ENCODE measurements at places on chromosomes 12 and 14. TPM values are rescaled to one million over a fixed set of nuclear protein-coding genes. Genes with fewer than 3 reads are reported as not detected.

DNA sequence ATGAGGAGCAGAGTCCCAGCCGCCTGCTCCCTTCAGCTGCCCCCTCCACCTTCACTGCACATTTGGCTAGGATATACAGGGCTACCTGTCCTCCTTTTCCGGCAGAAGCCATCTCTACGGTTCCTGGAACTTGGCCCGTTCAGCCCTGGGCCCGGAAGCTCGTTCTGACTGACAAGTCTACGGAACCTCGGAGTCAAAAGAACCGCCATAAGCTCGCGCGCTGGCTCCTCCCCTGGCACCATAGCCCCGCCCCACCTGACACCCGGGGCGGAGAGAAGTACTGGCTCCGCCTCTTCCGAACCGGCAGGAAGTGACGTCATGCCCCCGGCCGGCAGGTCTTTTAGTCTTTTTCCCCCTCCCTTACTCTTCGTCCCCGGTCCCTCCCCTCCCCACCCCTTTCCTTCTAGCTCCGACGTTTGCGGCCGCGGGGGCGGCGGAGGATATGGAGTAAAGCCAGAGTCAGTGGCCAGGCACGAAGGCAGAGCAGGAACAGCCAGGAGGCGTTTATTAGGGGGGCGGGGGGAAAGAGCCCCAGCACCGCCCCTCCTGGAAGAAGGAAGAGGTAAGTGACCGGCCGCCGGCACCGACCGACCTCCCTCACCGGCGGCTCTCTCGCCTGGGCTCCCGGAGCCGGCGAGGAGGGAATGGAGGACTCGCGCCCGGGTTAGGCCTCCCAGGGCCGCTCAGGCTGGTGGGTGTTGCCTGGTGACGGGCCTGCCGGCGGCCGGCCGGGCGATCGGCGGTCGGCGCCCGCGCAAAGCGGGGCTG, at the start of the genes DEPDC4 and SCYL2:
TSS of gene DEPDC4 (minus strand) at position 245 of the 768 bp plus-strand sequence. CDS start at position 242, 3 bp downstream.
TSS of gene SCYL2 (plus strand) at position 343 of the 768 bp plus-strand sequence. CDS start 15,794 bp downstream, outside the sequence.
- DNase-seq, result peak; percentile 99

DNA sequence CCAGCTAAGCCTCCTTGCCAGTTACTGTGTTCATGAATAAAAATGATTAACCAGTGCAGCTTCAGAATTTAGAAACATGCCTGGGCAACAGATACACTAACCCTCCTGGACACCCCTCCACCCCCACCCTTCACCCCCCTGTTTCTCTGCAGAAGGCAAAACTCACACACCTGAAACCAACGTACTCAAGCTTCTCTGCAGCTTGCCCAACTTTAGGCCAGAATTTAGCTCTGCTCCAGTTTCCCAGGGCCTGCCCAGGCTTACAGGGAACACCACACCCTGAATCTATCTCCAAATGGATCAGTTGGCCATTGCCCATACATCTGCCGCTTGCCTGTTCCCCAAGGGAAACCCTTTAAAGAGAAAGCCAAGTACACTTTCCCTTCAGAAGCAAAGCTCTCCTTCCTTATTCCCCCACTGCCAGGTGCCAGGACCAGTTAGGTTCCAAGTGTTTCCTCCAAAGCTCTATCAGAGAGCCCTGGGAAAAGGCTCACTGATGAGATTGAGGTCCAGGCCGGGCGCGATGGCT, 1.8 kb upstream of the SPPL3 start:
- no peak for DNase-seq

DNA sequence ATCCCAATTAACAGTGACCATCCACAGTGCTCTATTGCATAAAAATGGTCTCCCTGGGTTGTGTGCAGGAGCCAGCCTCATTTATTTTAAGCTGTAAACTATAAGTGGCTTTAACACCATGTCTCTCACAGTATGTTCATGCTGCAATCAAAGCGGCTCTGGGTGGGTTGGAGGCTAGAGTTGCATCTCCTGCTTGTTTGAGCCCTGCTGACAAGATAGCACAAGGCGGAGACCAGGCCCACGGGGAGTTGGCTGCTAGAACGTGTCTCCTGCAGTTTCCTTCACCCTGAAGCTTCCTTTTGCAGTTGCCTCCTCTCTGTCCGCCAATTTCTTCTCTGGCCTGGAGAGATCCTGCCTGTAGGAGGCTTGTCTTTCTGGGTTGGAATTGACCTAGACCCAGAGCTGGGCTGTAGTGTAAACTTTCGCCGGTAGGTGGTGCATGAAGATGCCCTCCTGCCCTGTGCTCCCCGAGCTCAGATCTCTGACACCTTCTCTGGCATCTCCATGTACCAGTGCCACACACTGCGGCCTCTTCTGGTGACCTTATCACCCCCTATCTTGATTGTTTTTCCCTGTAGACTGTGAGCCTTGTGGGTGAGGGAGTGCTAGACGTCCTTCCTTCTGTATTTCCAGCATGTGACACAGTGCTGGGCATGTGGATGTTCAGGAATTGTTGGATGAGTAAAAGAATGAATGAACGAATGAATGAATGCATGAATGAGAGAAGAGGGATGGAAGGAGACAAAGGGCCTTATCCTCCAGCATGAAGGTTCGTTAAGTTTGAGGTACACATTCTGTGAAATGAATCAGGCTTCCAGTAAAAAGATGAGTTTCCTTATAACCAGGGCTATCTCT, 10.4 kb downstream of the OTUB2 start:
- no peak for DNase-seq

DNA sequence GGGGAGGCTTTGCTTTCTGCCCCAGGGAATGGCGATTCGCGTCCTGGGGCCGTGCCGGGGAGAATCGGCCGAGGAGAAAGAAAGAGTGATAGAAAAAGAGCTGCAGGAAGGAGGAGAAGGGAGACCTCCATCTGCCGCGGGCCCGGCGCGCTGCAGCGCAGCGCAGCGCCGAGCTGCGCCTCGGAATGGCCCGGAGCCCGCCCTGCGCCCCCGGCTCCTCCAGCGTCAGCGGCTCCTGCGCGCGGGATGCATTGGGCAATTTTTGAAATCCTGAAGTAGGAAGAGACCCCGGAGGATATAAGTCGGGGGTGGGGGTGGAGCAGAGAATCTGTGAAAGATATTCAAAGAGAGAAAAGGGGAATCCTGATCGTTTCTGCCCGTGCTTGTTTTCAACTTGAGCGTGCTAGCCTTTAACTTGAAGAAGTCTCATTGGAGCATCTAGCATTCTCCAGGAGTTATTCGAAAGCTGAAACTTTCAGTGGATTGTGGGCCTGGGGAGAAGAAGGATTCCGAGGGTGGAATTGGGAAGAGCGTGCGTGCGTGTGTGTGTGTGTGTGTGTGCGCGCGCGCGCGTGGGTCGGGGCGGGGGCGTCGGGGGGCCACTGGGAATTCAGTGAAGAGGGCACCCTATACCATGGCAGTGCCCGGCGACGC, 441 bp downstream of the PDE3A start:
- peak; percentile 78 for DNase-seq

- no peak for DNase-seq
Observed at GRCh38 chr12:43098071-43098470, 453.9 kb downstream of the ADAMTS20 start.

DNA sequence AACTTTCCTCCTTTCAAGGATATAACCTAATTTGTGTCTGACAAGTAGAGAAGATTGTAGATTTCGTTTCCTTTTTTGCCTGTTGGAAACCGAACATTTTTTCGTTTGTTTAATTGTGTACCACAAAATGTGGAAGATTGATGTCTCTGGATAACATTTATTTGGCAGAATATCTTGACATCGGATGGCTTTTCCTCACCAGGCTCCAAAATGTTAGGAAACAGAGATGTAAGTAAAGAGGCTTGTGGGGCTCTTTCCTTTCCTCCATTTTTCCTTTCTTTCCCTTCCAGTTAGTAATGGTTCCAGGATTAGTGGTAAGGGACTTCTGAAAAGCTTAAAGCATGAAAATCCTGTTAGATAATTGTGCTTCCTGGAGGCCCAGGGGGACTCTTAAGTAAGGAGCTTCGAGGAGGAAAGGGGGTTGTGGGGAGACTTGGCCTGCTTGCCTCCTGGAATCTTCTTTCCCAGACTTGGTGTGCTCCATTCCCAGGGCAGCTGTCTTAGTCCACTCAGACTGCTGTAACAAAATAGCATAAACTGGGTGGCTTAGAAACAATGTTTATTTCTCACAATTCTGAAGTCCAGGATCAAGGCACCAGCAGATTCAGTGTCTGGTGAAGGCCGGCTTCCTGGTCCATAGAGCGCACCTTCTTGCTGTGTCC, 243.1 kb upstream of the PWP1 start:
- DNase-seq, result no peak

DNA sequence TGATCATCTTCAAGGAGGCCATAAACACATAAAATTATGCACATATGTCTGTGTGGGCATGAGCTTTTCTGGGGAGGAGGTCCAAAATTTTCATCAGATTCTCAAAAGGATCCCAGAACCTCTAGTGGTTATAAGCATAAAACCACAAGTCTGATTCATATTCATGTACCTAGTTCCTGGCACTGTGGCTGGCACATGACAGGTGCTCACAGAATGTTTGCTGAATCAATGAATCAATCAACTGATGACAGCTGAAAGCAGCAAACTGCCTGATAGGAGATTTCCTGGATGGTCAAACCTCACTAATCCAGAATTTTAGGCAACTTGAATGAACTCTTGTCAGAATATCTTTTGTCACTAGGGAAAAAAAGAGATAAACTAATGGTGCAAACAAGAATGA, 13.5 kb upstream of the CMKLR1 start:
- no peak for DNase-seq

DNA sequence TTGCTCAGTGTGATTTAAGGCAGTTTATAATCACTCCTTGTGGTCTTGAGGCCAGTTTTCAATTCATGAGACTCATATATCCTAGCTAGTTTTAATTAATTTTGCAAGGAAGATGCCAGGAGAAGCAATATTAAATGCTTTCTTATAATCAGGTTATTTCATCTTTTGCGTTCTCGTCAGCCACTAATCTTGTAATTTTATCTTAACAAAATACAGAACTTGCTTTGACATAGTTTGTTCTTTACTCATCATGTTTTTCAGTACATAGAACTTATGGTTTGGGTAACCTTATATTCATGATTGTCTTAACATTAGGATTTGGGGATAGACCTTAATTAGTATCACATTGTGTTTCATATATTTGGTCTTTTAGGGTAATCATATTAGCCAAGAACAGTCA, 76.0 kb downstream of the LIN52 start:
- no peak for DNase-seq

- no peak for DNase-seq
Observed at GRCh38 chr12:82299319-82300025, 58.7 kb downstream of the CCDC59 start.

DNA sequence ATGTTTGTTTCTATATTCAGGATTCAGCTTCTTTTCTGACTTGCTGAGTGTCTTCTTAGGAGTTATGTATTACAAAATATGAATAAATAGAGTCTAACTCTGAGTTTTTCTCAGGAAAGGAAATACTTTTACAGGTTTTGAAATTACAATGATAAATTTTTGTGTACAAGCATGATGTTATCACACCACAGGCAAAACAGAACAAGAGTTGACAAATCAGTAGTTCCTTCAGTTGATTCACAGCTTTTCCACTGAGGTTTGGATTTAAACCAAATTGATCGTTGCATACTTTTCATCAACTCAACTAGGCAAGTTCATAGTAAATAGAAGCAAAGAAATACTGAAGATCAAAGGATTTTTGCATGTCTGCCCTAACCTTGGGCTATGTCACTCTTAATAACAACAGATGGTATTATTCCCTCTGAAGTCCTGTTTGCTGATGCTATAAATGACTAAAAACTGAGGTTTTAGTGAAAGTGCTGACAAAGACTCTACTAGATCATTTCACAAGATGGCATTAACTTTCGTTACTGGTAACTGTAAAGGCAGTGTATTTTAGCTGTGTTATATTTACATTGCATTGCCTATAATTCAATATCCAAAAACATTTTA, 520.2 kb downstream of the FLRT2 start:
- DNase-seq, result no peak

DNA sequence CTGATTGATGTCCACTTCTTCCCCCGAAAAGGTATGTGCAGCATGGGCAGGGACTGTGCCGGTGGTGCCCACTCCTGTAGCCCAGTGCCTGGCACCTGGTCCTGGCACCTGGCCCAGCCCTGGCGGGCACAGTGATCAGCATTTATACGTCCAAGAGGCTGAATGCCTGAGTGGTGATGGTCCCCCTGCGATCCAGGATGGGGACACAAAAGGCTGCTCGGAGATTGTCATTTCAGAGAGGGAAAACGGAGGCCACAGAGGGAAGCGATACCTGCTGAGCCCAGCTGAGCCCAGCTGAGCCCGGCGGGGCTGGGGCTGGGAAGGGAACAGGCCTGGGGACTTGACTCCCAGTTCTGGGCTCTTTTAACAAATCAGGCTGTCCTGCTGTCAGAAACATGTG, 55.8 kb downstream of the PRIMA1 start:
- no peak for DNase-seq

GRCh38 chr12:29510591-29511185, 13.2 kb upstream of the OVCH1 start:
- no peak for DNase-seq

- DNase-seq, result no peak
Observed at GRCh38 chr12:24360461-24360860, 411.0 kb upstream of the SOX5 start.

GRCh38 chr14:91290986-91291385, 46.5 kb upstream of the GPR68 start:
- DNase-seq, result no peak

DNA sequence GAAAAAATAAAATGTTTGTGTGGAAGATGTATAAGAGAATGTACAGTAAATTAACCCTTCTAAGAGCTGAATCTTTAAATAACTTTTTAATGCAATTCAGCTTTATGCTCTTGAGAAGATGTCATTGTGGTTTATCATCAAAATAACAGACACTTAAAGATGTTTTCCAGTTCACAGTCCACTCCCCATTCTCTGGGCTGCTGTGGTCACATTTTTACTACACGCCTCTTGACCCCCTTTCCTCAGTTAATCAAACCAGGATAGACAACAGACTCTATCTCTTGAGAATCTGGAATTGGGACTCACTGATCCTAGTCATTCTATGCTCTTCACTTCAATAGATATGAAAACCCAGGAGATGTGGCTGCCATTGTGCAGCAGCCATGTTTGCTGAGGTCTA, 24.7 kb upstream of the OR6J1 start:
- DNase-seq, result no peak

GRCh38 chr12:106918746-106919145, 37.0 kb upstream of the TMEM263 start:
- no peak for DNase-seq

- DNase-seq, result peak; percentile 90
Observed at GRCh38 chr12:89162589-89163261, 189.6 kb downstream of the DUSP6 start.

LRTM2 gene
- 0.41 TPM for total RNA-seq

FOXN4 gene
- total RNA-seq, result 1.9 TPM

SDR9C7 gene
- total RNA-seq, result not detected

NOXRED1 gene
- total RNA-seq, result not detected

TRPV4 gene
- total RNA-seq, result 0.14 TPM

GRIP1 gene
- 14.0 TPM for total RNA-seq

ANKRD33 gene
- not detected for total RNA-seq

FLVCR2 gene
- 2.4 TPM for total RNA-seq

Data from sigmoid colon (tissue), 7 donors.